ENCODE measurements at places on chromosomes 7 and 10. TPM values are rescaled to one million over a fixed set of nuclear protein-coding genes. Genes with fewer than 3 reads are reported as not detected.

- DNase-seq = no peak
- no peak overlapping the region for H3K4me3 ChIP-seq
- no peak overlapping the region for H3K27ac ChIP-seq
Observed at GRCh38 chr10:118171861-118172260, 125.1 kb upstream of the RAB11FIP2 start.

DNA sequence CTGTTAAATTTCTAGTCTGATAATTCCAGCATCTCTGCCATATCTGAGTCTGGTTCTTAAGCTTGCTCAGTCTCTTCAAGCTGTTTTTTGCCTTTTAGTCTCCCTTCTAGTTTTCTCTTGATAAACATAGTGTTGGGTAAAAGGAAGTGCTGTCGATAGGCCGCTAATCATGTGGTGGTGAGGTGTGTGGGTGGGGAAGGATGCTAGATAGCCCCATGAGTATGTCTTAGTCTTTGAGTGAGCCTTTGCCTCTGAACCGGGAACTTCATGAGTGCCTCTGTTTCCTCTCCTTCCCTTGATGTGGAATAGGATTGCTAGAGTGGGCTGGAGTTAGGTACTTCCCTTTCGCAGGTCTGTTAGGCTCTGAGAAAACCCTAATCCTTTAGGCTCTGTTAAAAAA lies 441.8 kb downstream of the INHBA start:
- no peak overlapping the region for H3K4me3 ChIP-seq
- H3K27ac ChIP-seq = no peak overlapping the region
- DNase-seq = no peak
- H3K4me1 ChIP-seq = no peaks in the 10 kb centered on the region
- H3K36me3 ChIP-seq = no peaks in the 10 kb centered on the region

- H3K27ac ChIP-seq = no peak overlapping the region
- no peaks in the 10 kb centered on the region for H3K27me3 ChIP-seq
- no peak overlapping the region for H3K4me3 ChIP-seq
- no peak for DNase-seq
- no peaks in the 10 kb centered on the region for H3K36me3 ChIP-seq
Observed at GRCh38 chr10:130141460-130141859, 5.3 kb downstream of the GLRX3 start.

DNA sequence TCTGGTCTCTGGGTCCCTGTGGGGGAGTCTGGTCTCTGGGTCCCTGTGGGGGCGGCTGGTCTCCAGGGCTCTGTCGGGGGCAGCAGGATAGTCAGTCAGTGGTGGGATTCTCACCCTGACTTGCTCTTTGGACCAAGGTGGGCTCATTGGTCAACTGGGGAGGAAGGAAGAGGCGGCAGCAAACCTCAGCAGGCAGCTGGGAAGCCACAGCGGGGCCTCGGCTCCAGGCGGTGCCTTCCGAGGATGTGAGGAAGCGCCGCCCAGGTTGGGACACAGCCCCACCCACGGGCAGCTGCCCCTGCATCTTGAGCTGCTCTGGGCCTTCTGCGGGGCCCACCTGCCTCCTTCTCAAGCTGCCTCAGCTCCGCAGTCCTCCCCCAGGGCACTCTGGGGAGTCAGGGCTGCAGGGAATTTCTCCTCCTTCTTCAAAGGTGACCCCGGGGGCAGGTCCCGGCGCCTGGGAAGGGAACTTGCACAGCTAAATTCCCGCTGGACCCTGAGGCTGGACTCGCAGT lies 20.4 kb upstream of the KNDC1 start:
- no peak overlapping the region for H3K4me3 ChIP-seq
- H3K4me1 ChIP-seq = no peaks in the 10 kb centered on the region
- no peaks in the 10 kb centered on the region for H3K36me3 ChIP-seq
- peaks cover 25% of the 10 kb centered on the region for H3K27me3 ChIP-seq
- DNase-seq = no peak
- no peak overlapping the region for H3K27ac ChIP-seq

- no peak for DNase-seq
- no peak overlapping the region for H3K27ac ChIP-seq
- H3K27me3 ChIP-seq = peaks cover 5% of the 10 kb centered on the region
- H3K36me3 ChIP-seq = no peaks in the 10 kb centered on the region
- no peaks in the 10 kb centered on the region for H3K4me1 ChIP-seq
- H3K4me3 ChIP-seq = no peak overlapping the region
Observed at GRCh38 chr7:136139417-136139816, 162.3 kb upstream of the MTPN start.

DNA sequence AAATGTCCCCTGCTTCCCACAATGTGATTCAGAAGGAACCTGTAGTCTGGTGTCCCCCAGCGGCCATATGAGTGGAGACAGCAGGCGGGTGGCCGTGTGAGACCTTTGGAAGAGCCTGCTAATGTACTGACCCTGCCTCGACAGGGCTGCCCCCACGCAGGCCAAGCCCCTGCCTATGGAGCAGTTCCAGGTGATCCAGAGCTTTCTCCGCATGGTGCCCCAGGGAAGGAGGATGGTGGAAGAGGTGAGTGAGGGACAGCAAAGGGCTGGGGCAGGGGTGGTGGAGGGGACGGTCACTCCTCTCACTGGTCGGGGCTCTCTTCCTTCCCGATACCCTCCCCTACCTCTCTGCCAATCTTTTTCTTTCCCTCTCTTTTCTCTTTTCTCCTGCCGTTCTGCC lies 55.7 kb downstream of the PALD1 start:
- no peaks in the 10 kb centered on the region for H3K36me3 ChIP-seq
- no peak overlapping the region for H3K4me3 ChIP-seq
- no peak overlapping the region for H3K27ac ChIP-seq
- H3K4me1 ChIP-seq = no peaks in the 10 kb centered on the region

DNA sequence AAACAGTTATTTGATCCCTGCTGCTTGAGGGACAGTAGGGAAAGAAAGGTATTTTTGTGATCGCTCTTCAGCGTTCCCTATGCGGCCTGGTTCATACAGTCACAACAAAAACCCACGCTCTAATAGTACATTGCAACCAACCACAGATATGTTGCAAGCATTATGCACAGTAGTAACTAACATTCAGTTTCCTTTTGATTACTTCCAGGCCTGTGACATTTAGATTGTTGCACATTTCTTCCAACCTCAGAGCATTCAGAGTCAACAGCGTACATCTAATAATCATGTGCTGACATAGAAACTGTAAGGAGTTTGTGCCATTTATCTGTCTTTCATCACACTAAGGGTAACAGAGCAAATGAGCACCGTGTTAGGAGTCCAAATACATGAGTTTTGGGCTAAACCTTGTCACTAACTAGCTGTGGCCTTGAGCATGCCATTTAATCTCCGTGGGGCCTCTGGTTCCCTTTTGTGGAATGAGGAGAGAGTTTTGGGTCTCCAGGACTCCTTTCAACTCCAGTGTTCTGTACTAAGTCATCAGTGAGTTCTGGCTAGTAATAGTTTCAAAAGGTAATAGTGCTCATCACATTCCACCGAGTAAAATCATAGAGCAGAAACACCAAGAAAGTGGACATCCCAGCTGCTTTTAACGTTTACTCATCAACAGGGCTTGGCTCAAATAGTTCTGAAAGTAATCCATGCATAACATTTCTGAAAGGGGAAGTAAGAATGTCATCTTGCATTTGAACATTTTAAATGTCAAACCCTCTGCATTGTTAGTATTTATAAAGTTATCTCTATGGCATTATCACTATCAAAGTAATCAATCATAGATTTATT lies 99.0 kb upstream of the FZD1 start:
- H3K4me1 ChIP-seq = no peaks in the 10 kb centered on the region
- peak; percentile 1 for DNase-seq

GRCh38 chr7:105677817-105678573 lies 96.7 kb upstream of the EFCAB10 start:
- H3K4me1 ChIP-seq = peaks cover 17% of the 10 kb centered on the region
- H3K27ac ChIP-seq = no peak overlapping the region
- H3K27me3 ChIP-seq = no peaks in the 10 kb centered on the region

GRCh38 chr10:102718220-102718619 lies 3.8 kb downstream of the SFXN2 start:
- DNase-seq = no peak
- H3K4me3 ChIP-seq = no peak overlapping the region
- H3K27ac ChIP-seq = no peak overlapping the region

- peaks cover 50% of the 10 kb centered on the region for H3K4me1 ChIP-seq
- H3K27ac ChIP-seq = peak overlapping the region; percentile 83
- peak overlapping the region; percentile 88 for H3K4me3 ChIP-seq
- peaks cover 25% of the 10 kb centered on the region for H3K36me3 ChIP-seq
- DNase-seq = peak; percentile 72
Observed at GRCh38 chr10:72274730-72275350, 1.1 kb downstream of the DDIT4 start.

GRCh38 chr7:96663457-96663856 lies 46.2 kb downstream of the SEM1 start:
- no peaks in the 10 kb centered on the region for H3K27me3 ChIP-seq
- no peak for DNase-seq
- H3K4me3 ChIP-seq = no peak overlapping the region
- H3K36me3 ChIP-seq = no peaks in the 10 kb centered on the region

DNA sequence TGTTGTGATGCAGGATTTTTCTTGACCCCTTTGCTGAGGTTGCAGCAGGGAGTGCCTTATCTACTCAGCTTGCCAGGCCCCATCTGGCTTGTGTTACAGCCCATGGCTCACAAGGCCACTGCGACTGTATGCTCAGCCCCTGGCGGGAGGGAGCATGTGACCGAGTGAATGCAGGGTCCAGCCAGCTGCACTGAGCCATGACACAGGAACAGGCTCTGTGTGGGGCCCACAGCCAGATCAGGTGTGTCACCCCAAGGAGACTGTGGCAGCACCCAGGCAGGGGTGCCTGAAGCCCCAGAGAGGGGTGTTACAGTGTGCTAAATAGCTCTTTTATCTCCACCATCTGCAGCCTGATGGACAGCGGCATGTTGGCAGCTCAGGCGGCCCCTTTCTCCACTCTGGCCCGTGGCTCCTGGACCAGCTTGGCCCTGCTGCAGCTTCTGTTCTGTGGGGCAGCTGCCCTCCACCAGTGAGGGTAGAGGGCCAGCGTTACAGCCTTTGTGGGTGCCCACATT lies 2.6 kb upstream of the PCBD1 start:
- no peaks in the 10 kb centered on the region for H3K27me3 ChIP-seq
- no peak overlapping the region for H3K4me3 ChIP-seq
- no peak overlapping the region for H3K27ac ChIP-seq
- DNase-seq = no peak

DNA sequence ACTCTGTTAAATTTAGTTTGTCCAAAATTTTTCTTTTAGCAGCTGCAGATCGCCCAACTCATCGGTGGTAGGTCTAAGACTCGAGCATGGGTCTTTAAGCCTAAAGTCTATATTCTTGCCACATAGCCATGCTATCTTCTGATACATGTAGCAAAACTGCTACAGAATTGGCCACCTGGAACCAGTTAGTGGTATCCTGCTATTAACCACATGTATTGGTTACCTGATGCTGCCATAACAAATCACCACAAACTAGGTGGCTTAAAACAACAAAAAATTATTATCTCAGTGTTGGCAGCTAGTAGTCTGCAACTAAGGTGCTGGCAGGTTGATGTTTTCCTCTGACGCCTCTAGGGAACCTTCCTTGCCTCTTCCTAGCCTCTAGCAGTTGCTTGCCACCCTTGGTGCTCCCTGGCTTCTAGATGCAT lies 96.7 kb upstream of the PIK3CG start:
- H3K4me3 ChIP-seq = no peak overlapping the region
- H3K4me1 ChIP-seq = peaks cover 36% of the 10 kb centered on the region
- H3K27me3 ChIP-seq = no peaks in the 10 kb centered on the region
- no peak overlapping the region for H3K27ac ChIP-seq

DNA sequence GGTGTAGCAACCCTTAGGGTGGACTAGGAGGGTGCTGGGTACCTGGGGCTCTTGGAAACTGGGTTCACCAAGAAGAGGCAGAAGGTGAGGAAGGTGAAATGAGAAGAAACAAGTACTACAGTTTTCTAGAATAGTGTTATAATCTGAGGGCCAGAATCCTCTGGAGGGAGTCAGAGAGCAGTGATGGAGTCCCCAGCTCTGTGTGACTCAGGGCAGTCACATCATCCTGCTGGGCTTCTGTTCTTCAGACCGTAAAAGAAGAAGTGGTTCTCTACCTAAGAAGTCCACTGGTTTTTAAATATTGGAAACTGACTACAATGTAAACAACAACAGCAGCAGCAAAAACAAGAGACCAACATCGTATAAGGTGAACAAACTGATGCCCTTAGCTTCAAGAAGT lies 197.3 kb downstream of the PRPF18 start:
- peaks cover 13% of the 10 kb centered on the region for H3K4me1 ChIP-seq
- H3K4me3 ChIP-seq = no peak overlapping the region
- no peaks in the 10 kb centered on the region for H3K36me3 ChIP-seq
- DNase-seq = no peak

GRCh38 chr10:103564776-103565520 lies 71.4 kb downstream of the NEURL1 start:
- no peak overlapping the region for H3K27ac ChIP-seq
- H3K27me3 ChIP-seq = no peaks in the 10 kb centered on the region
- no peak overlapping the region for H3K4me3 ChIP-seq
- H3K36me3 ChIP-seq = no peaks in the 10 kb centered on the region

GRCh38 chr10:114239117-114239993 lies at the start of gene VWA2:
Gene VWA2, plus strand, starts transcription at chr10:114239254. Its CDS starts 9,460 bp downstream, at chr10:114248714.
- H3K27ac ChIP-seq = no peak within 1 kb of the TSS
- H3K36me3 ChIP-seq = no peaks in the 10 kb centered on the region
- H3K4me1 ChIP-seq = no peaks in the 10 kb centered on the region
- no peak within 1 kb of the TSS for H3K4me3 ChIP-seq

- H3K36me3 ChIP-seq = peaks cover 4% of the 10 kb centered on the region
- peaks cover 40% of the 10 kb centered on the region for H3K4me1 ChIP-seq
- no peak for DNase-seq
Observed at GRCh38 chr7:55574051-55574717, 1.9 kb upstream of the VOPP1 start.

DNA sequence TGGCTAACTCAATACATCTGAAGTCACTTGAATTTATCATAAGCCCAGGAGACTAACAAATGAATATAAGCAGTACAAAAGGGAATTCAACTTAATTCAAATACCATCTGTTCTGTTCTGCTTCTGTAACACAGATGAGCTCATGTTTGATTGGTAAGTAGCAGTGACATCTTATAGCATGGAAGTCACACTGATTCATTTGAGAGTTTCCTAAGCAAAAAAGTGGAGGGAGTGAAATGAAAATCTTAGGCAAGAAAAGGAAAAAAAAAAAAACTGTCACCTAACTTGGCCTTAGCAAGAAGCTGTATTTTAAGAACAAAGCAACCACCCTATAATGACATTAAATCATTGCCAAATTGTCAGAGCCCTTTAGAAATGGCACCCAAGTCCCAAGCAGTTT lies 49.5 kb downstream of the SMURF1 start:
- H3K4me1 ChIP-seq = peaks cover 20% of the 10 kb centered on the region
- no peak for DNase-seq
- H3K27ac ChIP-seq = no peak overlapping the region
- no peak overlapping the region for H3K4me3 ChIP-seq
- no peaks in the 10 kb centered on the region for H3K27me3 ChIP-seq

GRCh38 chr7:75650681-75651080 lies 88.1 kb downstream of the HIP1 start:
- no peaks in the 10 kb centered on the region for H3K27me3 ChIP-seq
- no peak overlapping the region for H3K27ac ChIP-seq
- no peaks in the 10 kb centered on the region for H3K36me3 ChIP-seq
- DNase-seq = no peak
- H3K4me3 ChIP-seq = no peak overlapping the region

- H3K4me1 ChIP-seq = no peaks in the 10 kb centered on the region
- H3K27ac ChIP-seq = no peak overlapping the region
- no peaks in the 10 kb centered on the region for H3K27me3 ChIP-seq
- DNase-seq = no peak
- 0 out of 2 replicates have a peak, but pooled peaks cover 6% of the 10 kb centered on the region for H3K36me3 ChIP-seq
Observed at GRCh38 chr10:6101181-6101580, 12.3 kb downstream of the RBM17 start.

The INPP5A gene
- 18.8 TPM for total RNA-seq

The NRCAM gene
- 42.6 TPM for total RNA-seq

The NUTM2A gene
- total RNA-seq = 1.5 TPM

The PCLO gene
- total RNA-seq = 2.6 TPM

The PSPH gene
- 89.5 TPM for total RNA-seq

The DYDC2 gene
- not detected for total RNA-seq

The HYAL4 gene
- total RNA-seq = not detected

The CNPY1 gene
- not detected for total RNA-seq

The CLEC5A gene
- total RNA-seq = not detected

The IGFBP1 gene
- total RNA-seq = 0.92 TPM

The GIMAP7 gene
- total RNA-seq = not detected

Measured in PC-9 (cell line).